ENCODE measurements at places on chromosomes 3 and 15.

DNA sequence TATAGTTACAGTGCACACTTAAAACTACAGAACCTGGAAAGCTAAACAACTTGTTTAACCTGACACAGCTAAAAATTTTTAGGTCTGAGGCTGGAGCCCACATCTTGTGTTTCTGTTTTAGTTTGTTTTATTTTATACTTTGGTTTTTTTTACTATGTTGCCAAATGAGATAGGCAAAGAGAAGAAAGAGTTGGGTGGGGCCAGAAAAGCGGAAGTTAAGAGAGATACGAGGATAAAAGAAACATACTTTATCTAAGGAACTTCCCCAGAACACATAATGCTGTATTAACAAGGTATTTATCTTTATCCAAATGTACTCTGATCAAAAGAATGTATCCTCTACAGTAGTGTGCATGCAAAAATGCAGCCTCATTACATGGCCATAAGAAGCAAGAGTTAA, 1145.7 kb downstream of the EPHA3 start:
- peak; percentile 7 for DNase-seq

DNA sequence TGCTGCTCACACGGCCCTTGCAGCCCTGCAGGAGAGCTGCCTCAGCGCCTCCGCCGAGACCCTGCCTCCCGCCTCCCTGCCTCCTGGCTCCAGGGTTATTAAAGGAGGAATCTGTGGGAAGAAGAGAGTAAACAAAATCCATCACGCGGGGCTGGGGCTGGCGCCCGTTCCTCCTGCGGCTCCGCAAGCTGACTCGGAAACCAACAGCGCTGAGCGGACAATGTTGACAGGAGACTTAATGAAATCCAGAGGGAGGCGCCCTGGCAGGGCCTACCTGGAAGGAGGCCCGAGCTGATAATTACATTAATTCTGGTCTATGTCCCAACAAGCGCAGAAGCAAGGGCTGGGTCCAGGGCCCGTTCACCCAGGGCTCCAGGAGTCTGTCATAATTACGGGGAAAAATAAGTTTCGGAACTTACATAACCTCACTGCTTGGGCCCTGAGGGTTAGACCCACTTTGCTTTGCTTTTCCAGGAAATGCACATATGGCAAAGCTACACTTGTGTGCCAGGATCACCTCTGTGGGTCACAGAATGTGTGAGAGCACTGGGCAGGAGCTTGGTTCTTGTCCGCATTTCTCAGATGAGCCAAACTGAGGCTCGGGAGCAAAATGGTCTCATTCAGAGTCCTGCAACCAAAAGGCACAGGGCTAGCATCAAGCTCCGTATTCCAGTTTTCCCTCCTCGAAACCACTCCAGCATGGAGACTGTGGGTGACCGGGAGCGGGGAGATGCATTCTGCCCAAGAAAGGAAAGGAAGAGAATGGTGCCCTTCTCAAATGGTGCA, 43.8 kb upstream of the SLC6A6 start:
- DNase-seq, result no peak

- no peak for DNase-seq
These were observed 76.9 kb downstream of the ETFA start for GRCh38 chr15:76234337-76234889.

GRCh38 chr3:161212906-161213305, 8.2 kb upstream of the NMD3 start:
- no peak for DNase-seq

Data from hematopoietic multipotent progenitor cell (in vitro differentiated cells).